ENCODE measurements at places on chromosomes 4 and X.

- DNase-seq = peak; percentile 49
These were observed 73.1 kb upstream of the EPGN start for GRCh38 chr4:74235135-74235534.

DNA sequence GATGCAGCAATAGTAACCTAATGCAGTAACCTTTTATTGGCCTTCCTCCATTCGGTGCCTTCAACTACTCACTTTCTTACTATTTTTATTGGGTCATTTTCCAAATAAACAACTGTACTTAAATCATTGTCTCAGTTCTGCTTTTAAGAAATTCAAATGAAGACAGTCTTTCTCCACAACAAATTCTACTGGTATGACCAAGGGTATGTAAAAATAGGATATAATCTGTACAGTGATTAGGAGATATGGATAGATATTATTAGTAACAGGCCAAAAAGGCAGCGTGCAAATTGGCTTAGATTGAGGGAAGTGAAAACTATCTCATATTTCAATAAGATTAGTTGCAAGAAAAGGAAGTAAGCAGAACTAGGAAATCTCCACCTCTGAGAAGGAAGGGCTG, 177.4 kb upstream of the PPP1R2C start:
- no peak for DNase-seq

DNA sequence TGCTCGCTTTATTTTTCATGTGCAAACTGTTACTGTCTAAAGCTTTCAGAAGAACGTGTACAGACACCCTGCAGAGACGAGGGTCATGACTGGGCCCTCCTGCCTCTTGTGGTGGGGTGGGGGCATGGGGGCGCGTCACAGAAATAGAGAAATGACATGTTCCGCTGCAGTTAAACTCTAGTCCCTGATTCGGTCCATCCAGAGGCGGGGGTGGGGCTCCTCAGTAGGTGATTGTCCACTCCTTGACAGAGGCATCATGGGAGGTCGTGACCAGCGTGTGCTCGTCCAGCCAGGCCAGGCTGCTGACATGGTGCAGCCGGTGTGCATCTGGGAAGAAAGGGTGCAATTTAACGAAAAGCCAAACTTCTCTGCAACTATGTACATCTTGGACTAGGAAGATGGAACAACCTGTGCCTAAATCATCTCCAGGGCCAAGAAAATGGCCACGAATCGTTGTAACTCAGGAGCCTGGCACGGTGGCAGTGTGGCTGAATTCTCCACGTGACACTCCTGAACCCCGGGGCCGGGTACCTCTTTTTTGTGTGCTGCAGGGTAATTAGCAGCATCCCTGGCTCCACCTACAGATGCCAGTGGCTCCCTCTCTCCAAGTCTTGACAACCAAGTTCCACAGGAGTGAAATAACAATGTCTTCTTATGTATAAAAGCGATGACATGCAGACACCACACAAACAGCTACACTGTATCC, 41.3 kb downstream of the WDR1 start:
- no peak for DNase-seq

- no peak for DNase-seq
These were observed 443.0 kb downstream of the GPM6A start for GRCh38 chr4:175369087-175369486.

DNA sequence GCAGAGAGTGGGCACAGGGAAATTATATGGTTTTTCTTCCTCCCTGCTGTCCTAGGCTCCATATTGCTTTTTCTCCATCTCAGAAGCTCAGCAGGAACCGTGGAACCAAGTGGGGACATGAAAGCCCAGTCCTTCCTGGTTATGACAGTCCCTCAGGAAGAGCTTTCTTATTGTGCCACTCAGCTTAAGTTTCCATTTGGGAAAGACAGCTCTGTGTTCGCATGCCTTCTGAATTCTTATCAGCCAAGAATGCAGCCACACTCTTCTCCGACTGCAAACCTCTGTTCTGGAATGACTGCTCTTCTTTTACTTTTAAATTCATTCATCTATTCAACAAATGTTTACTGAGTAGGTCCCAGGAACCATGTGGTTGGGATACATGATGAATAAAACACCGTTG, 58.0 kb upstream of the PPARGC1A start:
- DNase-seq = no peak

GRCh38 chr4:154490234-154490582, 1.4 kb downstream of the DCHS2 start:
- DNase-seq = peak; percentile 21

GRCh38 chr4:86152454-86152853, 207.4 kb downstream of the MAPK10 start:
- DNase-seq = no peak

GRCh38 chrX:96704629-96705028, 20.0 kb downstream of the DIAPH2 start:
- no peak for DNase-seq

GRCh38 chr4:139521754-139522401, 34.1 kb downstream of the SETD7 start:
- no peak for DNase-seq

GRCh38 chr4:6751611-6752485, 30.7 kb upstream of the KIAA0232 start:
- DNase-seq = no peak

DNA sequence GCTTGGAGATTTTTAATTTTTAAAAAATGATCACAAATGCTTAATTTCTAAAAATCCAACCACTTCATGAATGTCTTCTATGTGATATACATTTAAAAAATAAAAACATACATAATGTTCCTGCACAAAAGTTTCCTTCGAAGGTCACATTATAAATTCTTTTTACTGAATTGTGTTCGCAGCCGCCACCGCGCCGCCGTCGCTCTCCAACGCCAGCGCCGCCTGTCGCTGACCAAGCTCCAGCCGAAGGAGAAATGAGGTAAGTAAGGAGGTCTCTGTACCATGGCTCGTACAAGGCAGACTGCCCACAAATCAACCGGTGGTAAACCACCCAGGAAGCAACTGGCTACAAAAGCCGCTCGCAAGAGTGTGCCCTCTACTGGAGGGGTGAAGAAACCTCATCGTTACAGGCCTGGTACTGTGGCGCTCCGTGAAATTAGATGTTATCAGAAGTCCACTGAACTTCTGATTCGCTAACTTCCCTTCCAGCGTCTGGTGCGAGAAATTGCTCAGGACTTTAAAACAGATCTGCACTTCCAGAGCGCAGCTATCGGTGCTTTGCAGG, 48.8 kb upstream of the NEUROG2 start:
- no peak for DNase-seq

DNA sequence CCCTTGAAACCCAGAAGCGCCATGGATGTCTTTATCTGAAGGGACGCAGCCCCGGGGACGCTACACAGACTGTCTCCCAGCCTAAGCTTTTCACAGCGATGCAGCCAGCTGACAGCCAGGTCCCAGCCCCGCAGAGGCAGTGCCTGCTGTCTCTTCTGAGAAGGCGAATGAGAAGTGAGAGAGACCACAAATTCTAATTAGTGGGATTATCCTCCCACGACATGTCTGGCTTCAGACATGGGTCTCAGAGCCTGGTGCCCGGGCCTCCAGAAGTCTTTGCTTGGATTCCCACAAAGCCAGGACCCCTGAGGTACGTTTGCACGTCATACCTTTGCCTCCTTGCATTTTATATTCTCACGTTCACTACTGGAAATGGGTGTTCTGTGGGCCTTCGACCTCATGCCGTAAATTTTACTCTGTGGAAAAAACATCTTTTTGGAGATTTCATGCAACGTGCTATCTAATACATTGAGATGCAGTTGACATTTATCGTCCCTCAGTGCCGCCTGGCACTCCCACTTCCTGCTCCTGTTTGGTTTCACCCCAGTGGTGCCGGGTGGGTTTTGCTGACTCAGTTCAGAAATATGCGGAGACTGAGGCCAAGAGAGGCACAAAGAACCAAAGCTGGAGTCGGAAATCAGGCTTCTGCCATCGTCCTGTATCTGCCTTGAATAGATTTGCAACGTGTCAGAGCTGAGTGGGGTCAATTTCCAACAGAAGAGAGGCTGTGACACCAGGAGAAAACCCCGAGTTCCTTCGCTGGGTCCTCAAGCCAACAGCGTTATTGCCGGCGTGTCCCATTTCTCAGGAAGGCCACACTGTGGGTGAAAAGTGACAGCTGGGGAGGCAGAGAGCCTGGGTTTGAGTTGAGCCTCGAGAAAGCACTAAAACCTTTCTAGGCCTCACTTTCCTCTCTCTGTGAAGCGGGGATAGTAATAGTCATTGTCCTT, 114.4 kb downstream of the STK32B start:
- peak; percentile 11 for DNase-seq

DNA sequence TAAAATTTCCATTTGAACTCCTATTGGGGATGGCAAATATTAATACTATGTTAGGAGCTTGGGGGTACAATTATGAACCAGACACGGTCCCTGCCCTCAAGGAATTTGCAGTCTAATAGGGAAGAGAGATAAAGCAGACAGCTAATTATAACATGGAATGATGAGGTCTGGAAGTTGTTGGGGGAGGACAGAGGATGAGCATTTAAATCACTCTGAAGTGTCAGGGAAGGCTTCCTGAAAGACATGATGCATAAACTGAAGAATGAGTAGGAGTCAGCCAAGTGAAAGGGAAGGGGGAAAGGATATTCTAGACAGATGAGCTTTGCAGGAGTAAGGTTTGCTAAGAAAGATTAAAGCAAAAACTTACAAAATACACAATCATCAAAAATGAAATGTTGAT, 15.9 kb downstream of the PLAC1 start:
- no peak for DNase-seq

DNA sequence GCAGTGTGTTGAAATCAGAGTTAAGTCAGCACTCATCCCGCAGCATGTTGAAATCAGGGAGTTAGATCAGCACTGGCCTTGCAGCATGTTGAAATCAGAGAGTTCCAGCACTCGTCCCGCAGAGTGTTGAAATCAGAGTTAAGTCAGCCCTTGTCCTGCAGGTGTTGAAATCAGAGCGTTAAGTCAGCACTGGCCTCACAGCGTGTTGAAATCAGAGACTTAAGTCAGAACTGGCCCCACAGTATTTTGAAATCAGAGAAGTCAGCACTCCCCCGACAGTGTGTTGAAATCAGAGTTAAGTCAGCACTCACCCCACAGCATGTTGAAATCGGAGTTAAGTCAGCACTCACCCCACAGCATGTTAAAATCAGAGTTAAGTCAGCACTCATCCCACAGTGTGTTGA, 10.9 kb upstream of the UVSSA start:
- peak; percentile 40 for DNase-seq

DNA sequence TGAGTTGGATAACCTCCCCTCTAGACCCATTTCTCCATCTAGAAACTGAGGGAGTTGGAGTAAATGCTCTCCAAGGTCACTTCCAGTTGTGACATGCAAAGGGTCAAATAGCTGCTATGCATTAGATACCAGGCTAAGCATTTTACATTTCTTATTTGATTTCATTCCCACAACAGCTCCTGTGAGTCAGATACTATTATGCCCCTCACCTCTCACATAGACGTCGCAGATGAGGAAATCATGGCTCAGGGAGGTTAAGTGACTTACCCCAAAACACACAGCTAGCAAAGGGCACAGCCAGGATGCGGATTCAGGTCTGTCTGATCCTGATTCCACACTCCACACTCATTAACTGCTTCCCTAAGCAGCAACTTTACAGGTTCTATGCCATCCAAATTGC, 57.7 kb downstream of the PRPS1 start:
- DNase-seq = no peak

DNA sequence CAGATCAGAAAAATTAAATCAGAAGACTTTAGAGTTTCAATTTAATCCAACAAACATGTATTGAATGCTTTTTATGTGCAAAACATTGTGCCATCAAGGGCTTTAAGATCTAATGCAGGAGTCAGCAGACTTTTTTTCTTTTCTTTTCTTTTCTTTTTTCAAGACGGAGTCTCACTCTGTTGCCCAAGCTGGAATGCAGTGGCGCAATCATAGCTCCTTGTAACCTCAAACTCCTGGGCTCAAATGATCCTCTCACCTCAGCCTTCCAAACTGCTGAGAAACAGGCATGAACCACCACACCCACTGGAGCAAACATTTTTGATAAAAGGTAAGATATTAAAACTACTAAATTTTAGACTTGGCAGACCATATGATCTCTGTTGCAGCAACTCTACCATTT, 24.6 kb upstream of the LRBA start:
- no peak for DNase-seq

GRCh38 chrX:74371425-74372222, 49.7 kb upstream of the SLC16A2 start:
- peak; percentile 3 for DNase-seq
